ENCODE measurements at places on chromosomes 5 and 9.

GRCh38 chr5:171569065-171569712, 149.7 kb downstream of the FGF18 start:
- DNase-seq, result no peak

DNA sequence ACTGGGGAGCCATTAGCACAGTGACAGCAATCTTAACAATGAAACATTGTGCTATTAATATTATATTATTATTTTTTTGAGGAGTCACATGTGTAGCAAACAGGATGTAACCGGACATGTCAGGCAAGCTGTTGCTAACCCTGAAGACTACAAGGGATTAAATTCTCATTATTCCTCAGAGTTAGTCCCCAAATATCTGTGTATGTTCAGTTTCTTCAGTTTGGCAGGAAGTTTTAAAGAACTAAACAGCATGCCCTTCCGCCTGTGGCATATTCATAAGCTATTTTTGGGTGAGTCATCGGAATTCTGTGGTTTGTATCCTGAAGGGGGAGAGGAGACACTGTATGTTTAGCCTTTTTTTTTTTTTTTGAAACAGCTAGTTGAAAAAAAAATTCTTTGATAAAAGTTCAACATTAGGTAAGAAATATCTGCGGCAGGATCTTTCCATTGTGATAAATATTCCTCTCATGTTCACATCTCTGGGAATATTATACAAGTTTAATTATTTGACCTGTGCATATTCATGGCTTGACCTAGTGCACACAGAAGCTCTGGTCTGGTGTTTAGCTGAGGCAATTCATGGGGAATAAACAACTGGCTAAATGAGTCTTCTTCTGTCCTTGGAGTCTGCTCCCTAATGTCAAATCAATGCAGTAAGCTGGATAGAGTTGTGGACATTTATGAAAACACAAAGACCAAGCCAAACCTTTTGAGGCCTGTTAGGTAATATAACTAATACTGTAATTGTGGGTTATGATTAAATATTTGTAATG, 202.7 kb upstream of the CDKN2B start:
- DNase-seq, result peak; percentile 97

GRCh38 chr5:120682851-120683250, 218.8 kb downstream of the PRR16 start:
- no peak for DNase-seq

DNA sequence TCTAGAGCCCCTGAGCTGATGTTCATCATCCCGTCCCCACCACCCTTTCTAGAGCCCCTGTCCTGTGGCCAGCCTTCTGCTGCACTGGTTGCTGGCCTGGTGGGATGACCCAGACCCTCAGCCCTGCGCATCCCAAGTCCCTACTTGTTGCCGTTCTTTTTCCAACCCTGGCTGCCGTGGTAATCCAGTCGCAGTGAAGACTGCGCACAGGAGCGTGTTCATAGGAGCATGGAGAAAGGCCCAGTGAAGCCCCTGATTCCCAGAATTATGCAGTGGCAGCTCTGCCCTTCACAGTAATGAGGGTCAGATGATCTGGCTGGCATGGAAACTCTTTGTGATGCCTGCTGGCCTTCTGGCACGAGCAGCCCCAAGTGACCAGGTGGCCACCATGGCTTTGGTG, 183.3 kb downstream of the CACNA1B start:
- DNase-seq, result no peak

DNA sequence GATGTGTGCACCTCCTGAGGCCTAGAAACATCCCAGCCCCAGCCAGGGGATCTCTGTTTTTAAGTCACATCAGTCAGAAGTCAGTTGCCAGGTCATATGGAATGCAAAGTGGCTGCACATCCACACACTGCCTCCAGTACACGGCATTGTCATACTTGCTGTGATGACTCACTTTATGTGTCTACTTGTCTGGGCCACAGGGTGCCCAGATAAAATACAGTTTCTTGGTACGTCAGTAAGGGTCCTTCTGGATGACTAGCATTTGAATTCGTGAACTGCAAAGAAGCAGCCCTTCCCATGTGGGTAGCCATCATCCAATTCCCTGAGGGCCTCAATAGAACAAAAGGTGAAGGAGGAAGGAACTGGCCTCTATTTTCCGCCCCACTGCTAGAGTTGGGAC, 27.7 kb downstream of the AUH start:
- DNase-seq, result peak; percentile 5

DNA sequence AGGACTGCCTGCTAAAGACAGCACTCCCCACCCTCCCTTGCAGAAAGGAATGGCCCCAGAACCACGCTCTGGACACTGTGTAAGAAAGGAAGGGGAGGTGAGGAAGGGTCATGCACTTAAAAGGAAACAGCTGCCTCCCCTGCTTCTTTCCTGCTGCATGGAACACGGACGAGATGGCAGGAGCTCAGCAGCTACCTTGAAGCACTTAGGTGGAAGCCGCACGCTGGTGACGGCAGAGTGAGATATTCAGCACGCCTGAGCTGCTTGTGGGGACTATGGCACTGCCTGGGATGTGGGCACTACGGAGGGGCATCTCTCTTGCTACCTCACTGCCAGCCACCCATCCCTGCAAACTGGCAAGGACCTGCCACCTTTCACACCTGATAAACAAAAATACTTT, 101.5 kb downstream of the VAV2 start:
- no peak for DNase-seq

GRCh38 chr5:126763371-126763770, 13.6 kb upstream of the LMNB1 start:
- DNase-seq, result no peak

DNA sequence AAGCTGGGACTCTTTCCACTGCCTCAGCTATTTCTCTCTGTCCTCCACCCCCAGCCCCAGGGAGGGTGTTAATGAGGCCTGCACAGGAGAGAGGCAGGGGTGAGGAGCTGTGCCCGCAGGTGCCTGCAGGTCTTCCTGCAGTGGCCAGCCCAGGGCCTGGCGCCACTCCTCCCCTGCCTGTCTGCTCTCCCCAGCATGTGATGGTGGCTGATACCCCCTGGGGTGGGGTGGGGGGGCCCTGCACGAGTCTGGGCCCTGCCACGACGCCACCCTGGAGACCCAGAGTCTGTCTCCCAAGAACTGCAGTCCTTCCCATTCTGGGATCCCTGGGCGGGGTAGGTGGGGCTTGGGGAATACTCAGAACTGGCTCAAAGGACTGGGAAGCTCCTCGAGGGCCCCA, 166.4 kb upstream of the SMIM23 start:
- no peak for DNase-seq

DNA sequence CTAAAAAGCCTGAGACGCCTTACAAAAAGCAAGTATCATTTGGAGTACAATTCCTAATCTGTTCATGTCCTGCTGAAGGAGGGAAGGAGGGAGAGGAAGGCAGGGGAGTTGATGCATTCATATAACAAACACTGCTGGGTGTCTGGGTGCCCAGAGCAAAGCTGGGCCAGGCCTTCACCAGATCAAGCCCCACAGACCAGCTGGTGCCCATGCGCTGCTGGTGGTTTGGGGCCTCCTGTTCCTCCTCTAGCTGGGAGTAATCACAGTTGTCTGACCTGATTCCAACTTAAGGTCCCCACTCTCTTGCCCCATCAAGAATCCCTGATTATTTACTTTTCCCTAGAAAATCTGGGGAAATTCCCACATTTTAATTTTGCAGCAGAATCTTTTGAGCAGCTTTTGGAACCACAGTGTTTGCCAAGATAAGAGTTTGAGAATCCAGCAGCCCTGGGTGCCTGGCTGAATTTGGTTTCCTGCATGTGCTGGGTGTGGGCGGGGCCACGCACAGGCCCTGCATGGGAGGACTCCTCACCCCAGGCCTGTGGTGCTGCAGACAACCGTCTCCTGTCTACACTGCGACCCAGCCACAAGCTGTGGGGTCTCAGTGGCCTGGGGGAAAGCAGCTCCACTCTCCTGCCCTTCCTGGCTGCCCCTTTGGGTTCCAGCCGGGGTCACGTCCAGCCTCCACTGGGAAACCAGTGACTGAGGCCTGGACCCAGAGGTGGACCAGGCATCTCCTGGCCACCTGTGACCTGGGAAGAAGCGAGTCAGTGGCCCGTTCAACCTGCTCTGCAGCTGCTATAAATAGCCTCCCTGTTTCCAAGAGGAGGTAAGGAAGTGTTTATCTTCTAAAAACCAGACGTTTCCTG, 47.5 kb downstream of the NEURL1B start:
- no peak for DNase-seq

GRCh38 chr5:15995341-15996052, 184.1 kb downstream of the MARCHF11 start:
- no peak for DNase-seq

- DNase-seq, result no peak
Measured at GRCh38 chr9:79300068-79300467, 271.7 kb upstream of the TLE4 start.

DNA sequence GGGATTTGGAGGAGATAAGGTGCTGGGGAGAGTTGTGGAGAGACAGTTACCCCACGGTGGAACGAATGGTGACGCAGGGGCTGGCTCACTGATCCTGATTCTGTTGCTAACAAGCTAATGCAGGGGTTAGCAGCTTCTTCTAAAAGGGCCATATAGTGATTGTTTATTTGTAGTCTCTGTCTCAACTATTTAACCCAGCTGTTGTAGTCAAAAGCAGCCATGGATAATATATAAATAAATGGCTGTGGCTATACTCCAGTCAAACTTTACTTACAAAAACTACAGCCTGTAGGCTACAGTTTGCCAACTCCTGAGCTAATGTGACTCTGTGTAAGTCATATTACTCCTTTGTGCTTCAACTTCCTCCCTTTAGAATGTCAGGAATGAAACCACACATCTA, 21.8 kb downstream of the STOM start:
- DNase-seq, result no peak

DNA sequence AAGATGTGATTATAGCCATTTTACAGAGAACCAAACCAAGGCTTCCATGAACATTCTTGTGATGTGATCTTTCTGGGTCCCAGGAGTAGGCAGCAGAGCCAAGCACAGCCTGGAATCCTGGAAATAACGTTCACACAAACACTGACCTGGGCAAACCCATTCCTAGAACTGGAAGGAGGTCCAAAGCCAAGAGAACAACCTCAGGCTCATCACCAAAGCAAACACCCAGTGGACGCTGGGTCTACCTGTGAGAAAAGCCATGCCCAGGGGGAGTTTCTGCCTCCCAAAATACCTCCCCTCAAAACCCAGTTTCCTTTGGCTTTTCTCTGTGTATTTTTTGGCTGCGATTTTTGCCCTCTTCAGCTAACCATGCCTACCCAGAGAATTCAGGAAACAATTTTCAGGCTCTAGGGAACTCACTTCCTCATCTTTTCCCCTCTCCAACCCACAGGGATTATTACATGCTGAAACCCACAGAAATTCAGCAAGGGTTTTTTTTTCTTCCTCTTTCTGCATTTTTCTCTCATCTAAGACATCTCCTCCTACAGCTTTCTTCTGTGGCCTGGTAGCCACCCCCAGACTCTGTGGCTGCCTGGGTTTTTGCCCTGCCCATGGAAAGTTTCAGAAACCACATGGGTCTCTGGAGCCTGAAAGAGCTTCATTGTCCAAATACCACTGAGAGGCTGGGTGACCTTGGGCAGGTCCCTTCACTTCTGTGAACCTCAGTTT, 75.0 kb downstream of the TNC start:
- DNase-seq, result no peak

DNA sequence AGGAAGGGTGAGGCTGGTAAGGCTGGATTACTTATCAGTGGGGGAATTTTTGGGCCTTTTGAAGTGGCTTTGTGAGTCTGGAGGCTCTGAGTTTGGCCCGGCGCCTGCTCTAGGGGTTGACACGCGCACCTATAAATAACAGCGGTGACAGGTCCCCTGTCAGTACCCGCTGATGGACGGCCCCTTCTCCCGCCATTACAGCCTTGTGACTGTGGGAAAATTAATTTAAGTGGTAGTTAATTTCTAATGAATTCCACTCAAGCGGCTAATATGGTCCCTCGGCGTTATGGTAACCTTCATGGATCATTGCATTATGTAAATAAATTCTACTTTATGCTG, 16.5 kb downstream of the MRPL36 start:
- DNase-seq, result no peak

DNA sequence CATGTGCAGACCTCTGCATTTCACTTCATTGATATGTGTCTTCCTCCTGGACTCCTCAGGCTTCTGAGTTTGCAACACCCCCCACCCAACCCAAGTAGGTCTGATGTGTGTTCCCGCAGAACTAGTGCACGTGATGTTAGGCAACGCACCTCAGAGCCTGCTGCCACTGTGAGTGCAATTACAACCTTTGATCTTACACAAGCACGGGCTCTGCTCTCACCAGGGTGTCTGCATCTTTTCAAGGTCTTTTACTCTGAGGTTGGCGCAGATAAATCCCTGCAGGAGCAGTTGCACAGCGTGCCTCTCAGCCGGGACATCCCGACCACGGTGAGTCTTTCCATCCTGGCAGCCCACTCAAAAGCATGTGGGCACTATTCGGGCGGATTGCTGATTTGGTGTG, 80.1 kb downstream of the EGFLAM start:
- DNase-seq, result no peak

DNA sequence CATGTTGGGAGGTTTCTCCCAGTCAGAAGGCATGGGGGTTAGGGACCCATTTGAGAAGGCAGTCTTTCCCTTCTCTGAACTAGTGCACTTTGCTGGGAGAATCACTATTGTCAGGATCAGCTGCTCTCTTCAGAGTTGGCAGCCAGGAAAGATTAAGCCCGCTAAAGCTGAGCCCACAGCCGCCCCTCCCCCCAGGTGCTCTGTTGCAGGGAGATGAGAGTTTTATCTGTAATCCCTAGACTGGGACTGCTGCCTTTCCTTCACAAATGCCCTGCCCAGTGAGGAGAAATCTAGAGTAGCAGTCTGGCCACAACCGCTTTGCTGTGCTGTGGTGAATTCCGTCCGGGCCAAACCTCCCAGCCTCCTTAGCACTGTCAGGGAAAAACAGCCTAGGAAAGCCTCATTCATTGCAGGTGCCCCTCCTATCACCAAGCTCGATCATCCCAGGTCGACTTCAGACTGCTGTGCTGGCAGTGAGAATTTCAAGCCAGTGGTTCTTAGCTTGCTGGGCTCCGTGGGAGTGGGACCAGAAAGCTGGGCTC, 69.8 kb downstream of the CNTLN start:
- no peak for DNase-seq

DNA sequence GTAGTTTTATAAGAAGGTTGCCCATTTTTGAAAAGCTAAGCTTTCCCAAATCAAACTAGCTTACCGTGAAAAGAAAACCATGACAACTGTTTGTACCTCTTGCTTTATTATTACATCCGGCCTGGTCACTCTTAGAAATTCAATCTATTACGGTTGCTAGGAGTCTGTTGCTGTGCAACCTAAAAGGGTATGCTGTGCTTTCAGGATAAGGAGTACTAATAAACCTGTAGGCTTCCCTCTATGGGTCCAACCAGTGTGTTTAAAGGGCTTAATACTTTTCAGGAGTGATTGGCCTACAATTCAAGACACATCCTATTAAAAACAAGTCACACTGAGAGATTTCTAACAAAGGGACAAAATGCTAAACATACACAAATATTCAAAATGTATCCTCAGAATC, 27.1 kb downstream of the RFX3 start:
- DNase-seq, result no peak

- DNase-seq, result no peak
Measured at GRCh38 chr9:18331808-18332209, 142.1 kb upstream of the ADAMTSL1 start.

GRCh38 chr5:52269401-52269800, 518.3 kb upstream of the ITGA1 start:
- no peak for DNase-seq
